ENCODE measurements at places on chromosomes 7 and 10. TPM values are rescaled to one million over a fixed set of nuclear protein-coding genes. Genes with fewer than 3 reads are reported as not detected.
A peak's percentile ranks its signal among the peaks of the same experiment; 100 is the strongest.

- no peak for DNase-seq
These were observed 149.2 kb upstream of the VSTM2A start for GRCh38 chr7:54392935-54393334.

DNA sequence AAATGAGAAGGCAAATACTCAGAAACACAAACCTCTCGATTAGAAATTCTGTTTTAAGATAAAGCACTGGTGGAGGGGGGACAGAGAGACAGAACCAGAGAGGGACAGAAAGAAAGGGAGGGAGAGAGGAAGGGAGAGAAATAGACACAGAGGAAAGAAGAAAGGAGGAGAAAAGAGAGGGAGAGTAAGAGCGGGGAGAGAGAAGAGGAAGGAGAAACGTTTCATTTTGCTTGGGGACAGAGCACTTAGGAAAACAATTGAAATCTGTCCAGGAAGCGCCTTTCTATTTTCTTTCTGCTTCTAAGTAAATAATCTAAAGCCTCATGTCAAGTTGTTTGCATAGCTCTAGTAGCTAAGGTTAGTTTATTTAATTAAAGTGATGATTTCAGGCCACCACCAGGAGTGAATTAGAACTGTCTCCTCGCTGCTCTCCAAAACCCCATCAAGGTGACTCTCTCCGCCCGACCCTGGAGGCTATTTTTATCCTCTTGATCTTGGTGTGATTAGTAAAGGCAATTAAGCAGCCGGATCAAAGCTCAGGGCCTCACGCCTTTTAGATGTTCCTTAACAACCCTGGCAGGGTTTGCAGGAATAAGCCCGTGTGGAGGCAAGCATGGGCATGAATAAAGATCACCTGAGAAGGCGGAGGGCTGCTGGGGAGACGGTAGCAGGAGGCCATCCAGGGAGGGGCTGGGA, 73.4 kb upstream of the INSIG1 start:
- DNase-seq: no peak

GRCh38 chr7:24576171-24577025, 3.1 kb downstream of the PALS2 start:
- DNase-seq: peak; percentile 69

- no peak for DNase-seq
These were observed 816.1 kb upstream of the C7orf33 start for GRCh38 chr7:147774461-147774860.

DNA sequence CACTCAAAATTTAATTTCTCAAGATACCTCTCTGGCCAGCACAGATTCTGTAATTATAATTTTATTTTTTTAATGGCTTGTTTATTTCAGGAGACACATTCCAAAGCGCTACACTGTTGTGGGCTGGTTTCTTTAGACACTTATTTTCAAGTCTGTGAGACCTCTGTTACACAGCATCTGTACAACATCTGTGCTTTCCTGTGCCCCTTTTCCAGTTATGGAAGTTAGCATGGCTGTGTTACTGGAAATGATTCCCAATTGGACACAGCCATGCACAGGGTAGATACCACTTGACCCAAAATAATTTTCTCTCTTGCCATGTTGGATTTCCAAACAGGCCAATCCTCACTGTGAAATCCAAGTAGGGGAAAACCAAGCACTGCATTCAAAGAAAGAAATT, 172.3 kb upstream of the ADCY1 start:
- no peak for DNase-seq

DNA sequence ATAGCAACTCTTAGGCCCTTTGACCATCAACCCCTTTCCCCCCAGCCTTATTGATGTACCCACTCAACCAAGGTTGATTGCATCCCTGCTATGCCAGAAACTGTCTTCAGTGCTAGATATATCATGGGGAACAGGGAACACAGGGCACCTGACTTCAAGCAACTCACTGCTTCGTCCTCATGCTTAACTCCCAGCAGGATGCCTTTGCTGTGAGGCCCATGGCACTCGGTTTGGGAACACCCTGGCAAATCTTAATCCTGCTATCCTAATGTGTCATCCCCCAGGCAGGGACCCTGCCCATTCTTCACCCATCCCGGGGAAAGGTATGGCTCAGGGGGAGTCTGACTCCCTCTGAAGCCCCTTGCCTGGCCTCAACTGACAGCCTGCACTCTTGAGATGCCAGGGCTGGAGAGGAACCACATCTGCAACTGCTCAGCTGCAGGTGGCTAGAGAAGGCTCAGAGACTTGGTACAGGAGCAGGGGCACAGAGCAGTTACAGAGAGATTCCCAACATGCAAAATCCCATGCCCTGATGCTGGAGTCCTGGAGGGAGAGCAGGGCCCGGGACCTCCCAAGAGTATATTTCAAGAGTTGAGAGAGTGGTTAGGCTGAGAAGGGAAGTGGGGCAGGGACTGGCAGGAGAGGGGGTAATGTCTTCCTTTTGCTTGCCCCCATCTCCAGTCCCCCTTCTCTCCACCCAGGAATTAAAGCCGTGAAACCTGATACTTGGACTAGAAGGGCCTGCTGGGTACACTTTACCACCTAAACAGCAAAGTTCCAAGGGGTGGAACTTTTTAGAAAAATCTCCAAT, 2.4 kb upstream of the UNC5B start:
- no peak for DNase-seq

DNA sequence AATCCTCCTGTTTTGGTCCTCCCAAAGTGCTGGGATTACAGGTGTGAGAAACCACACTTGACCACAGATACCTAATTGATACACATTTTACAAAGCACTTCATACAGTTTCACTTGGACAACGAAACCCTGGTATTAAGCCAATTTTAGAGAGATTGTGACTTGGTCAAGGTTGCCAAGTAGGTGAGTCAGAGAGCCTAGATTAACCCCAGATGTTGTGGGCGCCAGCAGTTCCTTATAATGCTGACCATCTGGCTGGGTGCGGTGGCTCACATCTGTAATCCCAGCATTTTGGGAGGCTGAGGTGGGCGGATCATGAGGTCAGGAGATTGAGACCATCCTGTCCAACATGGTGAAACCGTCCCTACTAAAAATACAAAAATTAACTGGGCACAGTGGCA, 4.9 kb upstream of the PHKG1 start:
- DNase-seq: peak; percentile 17

DNA sequence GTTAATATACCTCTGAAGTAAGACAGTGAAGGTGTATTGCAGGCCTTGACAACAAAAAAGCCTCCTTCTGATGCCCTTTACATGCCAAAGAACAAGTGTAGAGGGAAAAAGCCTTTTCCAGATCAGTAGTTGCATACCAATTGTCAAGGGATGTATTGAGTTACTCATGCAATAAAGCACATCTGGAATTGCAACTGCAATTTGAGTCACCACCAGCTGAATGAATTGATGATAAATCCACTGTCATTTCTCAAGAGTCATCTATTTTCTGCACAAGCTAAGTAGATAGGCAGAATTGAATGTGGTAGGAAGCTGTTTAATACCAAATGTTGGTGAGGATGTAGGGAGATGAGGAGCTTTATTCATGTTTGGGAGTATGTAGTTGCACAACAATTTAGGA, 325.9 kb upstream of the SMIM30 start:
- DNase-seq: peak; percentile 4

DNA sequence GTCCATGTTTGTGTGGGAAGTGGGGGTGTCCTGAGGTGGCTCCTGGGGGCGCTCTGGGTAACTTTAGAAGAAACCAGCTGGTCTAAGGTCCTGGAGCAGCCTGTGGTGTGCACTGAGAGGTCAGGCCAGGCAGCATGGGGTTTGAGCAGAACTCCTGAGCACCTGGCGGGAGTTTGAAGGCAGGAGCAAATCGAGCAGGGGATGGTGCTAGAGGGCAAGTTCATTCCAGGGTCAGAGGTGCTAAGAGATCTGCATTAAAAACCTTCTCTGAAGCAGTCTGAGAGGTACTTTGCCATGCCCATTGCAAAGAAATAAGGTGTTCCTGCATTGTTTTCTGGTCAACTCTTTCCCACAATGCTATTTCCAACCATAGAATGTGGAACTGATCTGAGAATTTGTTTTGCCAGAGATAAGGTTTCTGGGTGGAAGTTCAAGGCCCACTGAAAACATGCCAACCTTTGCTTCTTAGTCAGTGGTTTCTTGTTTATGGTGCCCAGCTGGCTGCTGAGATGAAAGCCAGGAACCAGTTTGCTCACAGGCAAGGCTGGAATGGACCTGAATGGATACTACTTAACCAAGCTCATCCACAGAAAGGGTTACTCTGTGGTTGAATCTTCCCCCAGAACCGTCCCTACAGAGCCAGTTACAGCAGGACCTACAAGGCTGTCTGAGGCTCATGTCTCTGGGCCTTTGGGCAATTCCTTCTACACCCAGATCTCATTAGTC, 136.3 kb upstream of the TMEM72 start:
- DNase-seq: no peak

DNA sequence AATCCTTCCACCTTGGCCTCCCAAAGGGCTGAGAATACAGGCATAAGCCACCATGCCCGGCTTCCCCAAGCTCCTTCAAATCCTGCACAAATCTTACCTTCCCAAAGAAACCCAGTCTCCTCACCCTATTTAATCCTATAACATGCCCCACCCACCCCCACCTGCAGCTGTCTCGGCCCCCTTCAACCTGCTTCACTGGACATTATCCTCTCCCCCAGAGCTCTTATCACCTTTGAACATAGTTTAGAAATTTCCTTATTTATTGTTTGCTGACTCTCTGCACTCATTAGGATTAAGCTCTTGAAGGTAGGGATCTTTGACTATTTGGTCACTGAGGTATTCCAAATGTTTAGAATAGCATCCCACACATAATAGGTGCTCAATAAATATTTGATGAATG, 3.5 kb downstream of the ZNF467 start:
- DNase-seq: no peak

DNA sequence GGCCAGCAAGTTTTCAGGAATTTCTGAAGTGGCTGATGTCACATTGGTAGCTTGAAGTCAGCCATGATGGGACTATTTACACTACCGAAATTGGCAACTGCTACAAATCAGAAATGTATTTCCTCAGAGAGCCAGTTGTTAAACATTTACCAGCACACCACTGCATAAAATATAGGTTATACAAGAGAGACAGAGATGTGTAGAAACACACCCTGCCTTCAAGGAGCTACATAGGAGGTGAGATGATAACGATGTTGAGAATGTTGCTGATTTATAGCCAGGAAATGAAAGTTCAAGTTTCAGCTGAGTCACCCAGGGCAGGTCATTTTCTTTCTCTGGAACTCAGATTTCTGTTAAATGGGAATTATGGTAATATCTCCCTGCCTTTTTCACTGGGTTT, 46.0 kb upstream of the TCF7L2 start:
- DNase-seq: peak; percentile 73

DNA sequence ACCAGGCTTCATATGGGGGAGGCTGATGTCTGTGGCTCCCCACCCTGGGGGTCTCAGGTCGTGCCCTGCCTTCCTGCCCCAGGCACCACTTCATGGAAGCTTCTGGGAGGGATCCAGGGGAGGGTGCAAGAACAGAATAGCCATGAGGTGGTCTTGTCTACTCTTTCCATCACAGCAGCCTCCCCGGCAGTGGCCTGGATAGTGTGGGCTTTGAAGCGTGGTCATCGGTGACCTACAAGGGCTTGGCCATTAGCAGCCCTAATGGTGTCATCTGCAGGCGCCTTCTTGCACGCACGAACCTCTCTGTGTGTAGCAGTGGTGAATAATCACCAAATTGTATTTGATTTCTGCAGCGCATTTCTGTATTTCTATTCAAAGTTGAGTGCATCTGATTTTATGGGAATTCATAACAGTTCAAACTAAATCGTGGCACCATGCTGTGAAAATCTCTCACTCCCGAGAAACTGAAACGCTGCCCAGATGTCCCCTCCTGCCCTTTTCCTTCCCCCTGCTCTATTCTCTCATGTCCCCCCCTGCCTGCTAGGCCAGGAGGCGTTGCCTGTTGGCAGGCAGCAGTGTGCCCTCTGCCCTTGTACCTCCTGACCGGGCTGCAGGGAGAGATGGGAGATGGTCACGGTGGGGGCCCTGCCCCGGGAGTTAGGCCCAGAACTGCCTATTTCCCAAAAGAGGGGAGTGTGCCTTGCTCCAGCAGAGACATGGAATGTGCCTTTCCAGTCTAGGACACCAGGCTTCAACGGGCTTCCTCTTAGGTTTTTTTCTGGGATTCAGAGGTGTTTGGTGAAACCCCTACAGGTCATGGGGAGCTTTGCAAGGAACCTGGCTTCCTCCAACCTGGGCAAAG, 34.8 kb downstream of the CDH23 start:
- DNase-seq: no peak

ENKUR gene
- total RNA-seq: 0.53 TPM

ENTPD1 gene
- total RNA-seq: not detected

UCN3 gene
- total RNA-seq: not detected

PDE6C gene
- not detected for total RNA-seq

ITPRID1 gene
- total RNA-seq: not detected

SEMA3A gene
- 7.9 TPM for total RNA-seq

ASZ1 gene
- not detected for total RNA-seq

PHTF2 gene
- 16.5 TPM for total RNA-seq

LRRC17 gene
- total RNA-seq: 20.8 TPM

ITGB8 gene
- total RNA-seq: 1.2 TPM
